ENCODE measurements at places on chromosomes 11 and 22.
A peak's percentile ranks its signal among the peaks of the same experiment; 100 is the strongest.

GRCh38 chr11:10236840-10237239, 57.2 kb downstream of the SBF2 start:
- no peaks in the 10 kb centered on the region for H3K27me3 ChIP-seq
- peak overlapping the region; percentile 7 for H3K27ac ChIP-seq
- no peak overlapping the region for H3K4me3 ChIP-seq
- no peak for DNase-seq
- H3K4me1 ChIP-seq, result peaks cover 59% of the 10 kb centered on the region

DNA sequence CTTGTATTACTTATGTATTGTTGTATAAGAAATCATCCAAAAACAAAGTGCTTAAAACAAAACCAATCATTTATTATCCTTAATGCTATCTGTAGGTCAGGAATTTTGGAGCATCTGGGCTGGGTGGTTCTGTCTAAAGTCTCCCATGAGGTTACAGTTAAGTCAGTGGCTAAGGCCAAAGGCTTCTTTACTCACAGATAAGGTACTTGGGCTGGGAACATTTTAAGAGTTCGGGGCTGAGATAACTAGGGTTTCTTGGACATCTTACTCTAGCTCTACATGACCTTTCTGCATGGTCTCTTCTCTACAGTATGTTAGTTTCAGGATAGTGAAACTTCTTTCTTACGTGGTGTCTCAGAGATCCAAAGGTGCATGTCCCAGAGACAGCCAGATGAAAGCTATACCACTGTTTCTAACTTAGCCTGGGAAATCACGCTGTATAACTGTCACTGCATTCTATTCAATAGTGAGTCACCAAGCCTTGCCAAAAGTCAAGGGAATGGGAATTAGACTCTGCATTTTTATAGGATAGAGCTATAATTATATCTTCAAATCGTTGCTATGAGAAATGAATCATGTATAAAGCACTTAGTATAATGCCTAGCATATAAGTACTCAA, 29.6 kb downstream of the SOX6 start:
- peak overlapping the region; percentile 77 for H3K27ac ChIP-seq
- DNase-seq, result peak; percentile 68
- peak overlapping the region; percentile 44 for H3K4me3 ChIP-seq
- H3K4me1 ChIP-seq, result no peaks in the 10 kb centered on the region
- H3K36me3 ChIP-seq, result no peaks in the 10 kb centered on the region

- H3K4me3 ChIP-seq, result no peak overlapping the region
- H3K27ac ChIP-seq, result no peak overlapping the region
- H3K36me3 ChIP-seq, result no peaks in the 10 kb centered on the region
- no peaks in the 10 kb centered on the region for H3K27me3 ChIP-seq
Observed at GRCh38 chr11:123833095-123833494, 26.9 kb upstream of the OR6M1 start.

GRCh38 chr11:123580557-123581275, 73.7 kb downstream of the SCN3B start:
- H3K36me3 ChIP-seq, result peaks cover 9% of the 10 kb centered on the region
- peaks cover 6% of the 10 kb centered on the region for H3K27me3 ChIP-seq
- H3K4me3 ChIP-seq, result no peak overlapping the region
- no peak overlapping the region for H3K27ac ChIP-seq

- H3K36me3 ChIP-seq, result peaks cover 12% of the 10 kb centered on the region
- no peak overlapping the region for H3K27ac ChIP-seq
- H3K4me3 ChIP-seq, result no peak overlapping the region
- H3K4me1 ChIP-seq, result no peaks in the 10 kb centered on the region
Observed at GRCh38 chr22:40928657-40929056, 22.5 kb upstream of the RBX1 start.

GRCh38 chr11:16799221-16799620, 60.8 kb downstream of the C11orf58 start:
- no peak overlapping the region for H3K4me3 ChIP-seq
- no peaks in the 10 kb centered on the region for H3K36me3 ChIP-seq
- no peak overlapping the region for H3K27ac ChIP-seq
- DNase-seq, result no peak
- no peaks in the 10 kb centered on the region for H3K4me1 ChIP-seq

DNA sequence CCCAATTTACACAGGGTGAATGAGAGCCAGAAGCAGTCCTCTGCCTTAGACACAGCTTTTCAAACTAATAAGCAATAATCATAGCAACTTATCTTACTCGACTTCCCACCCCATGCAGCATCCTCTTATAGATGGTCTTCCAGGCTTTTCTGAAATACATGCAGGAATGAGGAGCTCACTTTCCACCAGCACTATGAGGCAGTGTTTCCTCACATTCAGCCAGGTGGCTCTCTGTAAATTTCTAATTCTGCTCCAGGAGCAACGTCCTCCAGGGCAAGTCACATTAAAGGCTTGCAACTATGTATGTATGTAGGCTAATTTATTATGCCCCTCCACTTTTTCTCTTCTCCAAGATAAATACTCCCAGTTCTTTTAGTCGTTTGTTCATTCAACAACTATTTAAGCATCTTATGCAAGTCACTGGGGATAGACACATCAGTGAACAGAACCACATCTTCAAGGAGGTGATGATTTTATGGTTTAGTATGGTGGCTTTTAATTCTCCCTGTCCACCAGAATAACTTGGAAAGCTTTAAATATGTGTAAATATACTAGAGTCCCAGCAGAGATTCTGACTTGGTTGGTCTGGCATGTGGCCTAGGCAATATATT, 59.9 kb downstream of the PAK1 start:
- no peaks in the 10 kb centered on the region for H3K36me3 ChIP-seq
- no peak overlapping the region for H3K27ac ChIP-seq
- H3K27me3 ChIP-seq, result peaks cover 3% of the 10 kb centered on the region
- no peak for DNase-seq
- H3K4me3 ChIP-seq, result no peak overlapping the region

- H3K27me3 ChIP-seq, result peaks cover 2% of the 10 kb centered on the region
- H3K4me3 ChIP-seq, result no peak overlapping the region
- no peaks in the 10 kb centered on the region for H3K36me3 ChIP-seq
- H3K4me1 ChIP-seq, result no peaks in the 10 kb centered on the region
- H3K27ac ChIP-seq, result no peak overlapping the region
- peak; percentile 11 for DNase-seq
Observed at GRCh38 chr11:110463153-110463552, 33.4 kb downstream of the FDX1 start.

DNA sequence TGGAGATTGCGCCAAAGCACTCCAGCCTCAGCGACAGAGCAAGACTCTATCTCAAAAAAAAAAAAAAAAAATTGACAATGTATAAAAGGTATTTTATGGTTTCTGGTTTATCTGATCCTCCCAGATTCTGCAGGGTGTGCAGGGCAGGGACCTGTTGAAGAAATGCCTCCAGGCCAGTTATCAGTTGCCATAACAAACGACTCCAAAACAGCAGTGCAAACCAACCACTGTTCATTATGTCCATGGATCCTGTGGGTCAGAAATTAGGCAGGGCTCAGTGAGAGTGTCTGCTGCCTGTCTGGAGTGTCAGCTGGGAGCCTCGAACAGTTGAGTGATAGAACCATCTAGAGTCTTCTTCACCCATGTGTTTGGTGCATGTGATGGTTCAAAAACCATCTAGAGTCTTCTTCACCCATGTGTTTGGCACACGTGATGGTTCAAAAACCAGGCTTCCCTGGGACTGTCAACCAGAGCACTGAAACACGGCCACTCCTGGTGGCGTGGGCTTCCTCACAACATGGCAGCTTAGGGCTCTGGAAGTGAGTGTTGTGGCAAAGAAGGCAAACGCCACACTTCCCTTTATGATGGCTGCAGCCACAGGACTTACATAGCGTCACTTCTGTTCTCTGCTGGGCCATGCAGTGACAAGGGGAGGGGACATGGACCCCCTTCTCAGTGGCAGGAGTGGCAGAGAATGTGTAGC, 115.1 kb upstream of the CRYBB3 start:
- no peak overlapping the region for H3K4me3 ChIP-seq
- no peaks in the 10 kb centered on the region for H3K36me3 ChIP-seq
- H3K27me3 ChIP-seq, result peaks cover 4% of the 10 kb centered on the region
- no peak for DNase-seq
- H3K27ac ChIP-seq, result no peak overlapping the region

DNA sequence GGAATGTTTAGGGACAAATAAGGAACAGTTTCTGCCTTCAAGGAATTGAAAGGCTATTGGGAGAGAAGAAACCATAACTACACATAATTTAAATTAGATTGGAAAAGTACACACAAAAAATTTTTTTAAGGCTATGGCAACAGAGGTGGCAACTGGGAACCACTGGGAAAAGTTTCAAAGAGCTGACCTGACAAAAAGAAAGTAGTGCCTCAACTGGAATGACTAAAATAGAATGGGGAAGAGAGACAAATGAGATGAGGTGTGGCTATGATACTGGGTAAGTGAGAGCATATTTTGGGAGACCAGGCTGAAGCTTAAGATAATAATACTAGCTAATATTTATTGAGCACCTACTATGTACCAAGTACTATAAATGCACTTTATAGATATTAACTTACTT, 2.9 kb upstream of the AKIP1 start:
- no peak overlapping the region for H3K4me3 ChIP-seq
- H3K27ac ChIP-seq, result no peak overlapping the region
- no peak for DNase-seq
- H3K4me1 ChIP-seq, result peaks cover 55% of the 10 kb centered on the region

GRCh38 chr11:114232400-114233059, 63.7 kb upstream of the NNMT start:
- H3K27ac ChIP-seq, result no peak overlapping the region
- no peaks in the 10 kb centered on the region for H3K4me1 ChIP-seq
- H3K27me3 ChIP-seq, result peaks cover 33% of the 10 kb centered on the region
- no peak overlapping the region for H3K4me3 ChIP-seq

DNA sequence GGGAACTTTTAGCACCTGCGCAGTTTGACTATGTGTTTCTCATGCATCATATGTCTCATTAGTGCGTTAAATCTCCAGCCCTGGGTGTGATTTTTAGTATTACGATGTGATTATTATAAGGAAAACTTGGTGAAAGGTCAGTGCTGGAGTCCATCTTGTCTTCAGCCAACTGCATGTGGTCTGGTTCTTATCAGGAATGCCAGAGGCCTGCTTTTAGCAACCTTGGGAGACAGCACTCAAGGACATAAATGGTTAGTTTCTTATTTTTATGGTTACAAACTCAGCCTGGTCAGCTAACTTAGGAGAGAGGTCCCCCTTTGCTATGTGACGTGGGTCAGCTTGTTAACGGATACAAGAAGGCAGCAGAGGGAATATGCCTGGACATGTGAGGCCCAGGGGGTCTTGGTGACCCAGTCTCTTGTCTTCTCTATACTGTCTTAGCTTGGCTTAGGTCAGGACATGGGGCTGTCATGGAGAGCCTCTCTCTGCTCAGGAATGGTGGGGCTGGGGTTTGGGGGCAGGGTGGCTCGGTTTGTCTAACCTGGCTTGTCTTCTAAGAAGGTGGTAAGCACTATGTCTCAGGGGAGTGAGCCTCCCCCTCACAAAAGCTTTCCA, 21.5 kb downstream of the KCTD21 start:
- peaks cover 3% of the 10 kb centered on the region for H3K27me3 ChIP-seq
- DNase-seq, result no peak
- no peak overlapping the region for H3K4me3 ChIP-seq
- H3K4me1 ChIP-seq, result peaks cover 21% of the 10 kb centered on the region

GRCh38 chr11:44637487-44637886, 72.0 kb downstream of the CD82 start:
- peaks cover 16% of the 10 kb centered on the region for H3K4me1 ChIP-seq
- no peaks in the 10 kb centered on the region for H3K36me3 ChIP-seq
- peaks cover 25% of the 10 kb centered on the region for H3K27me3 ChIP-seq
- DNase-seq, result no peak
- H3K4me3 ChIP-seq, result no peak overlapping the region

GRCh38 chr11:36308577-36308976, 12.5 kb downstream of the PRR5L start:
- no peak overlapping the region for H3K4me3 ChIP-seq
- no peak for DNase-seq
- no peaks in the 10 kb centered on the region for H3K27me3 ChIP-seq
- H3K4me1 ChIP-seq, result peaks cover 58% of the 10 kb centered on the region

DNA sequence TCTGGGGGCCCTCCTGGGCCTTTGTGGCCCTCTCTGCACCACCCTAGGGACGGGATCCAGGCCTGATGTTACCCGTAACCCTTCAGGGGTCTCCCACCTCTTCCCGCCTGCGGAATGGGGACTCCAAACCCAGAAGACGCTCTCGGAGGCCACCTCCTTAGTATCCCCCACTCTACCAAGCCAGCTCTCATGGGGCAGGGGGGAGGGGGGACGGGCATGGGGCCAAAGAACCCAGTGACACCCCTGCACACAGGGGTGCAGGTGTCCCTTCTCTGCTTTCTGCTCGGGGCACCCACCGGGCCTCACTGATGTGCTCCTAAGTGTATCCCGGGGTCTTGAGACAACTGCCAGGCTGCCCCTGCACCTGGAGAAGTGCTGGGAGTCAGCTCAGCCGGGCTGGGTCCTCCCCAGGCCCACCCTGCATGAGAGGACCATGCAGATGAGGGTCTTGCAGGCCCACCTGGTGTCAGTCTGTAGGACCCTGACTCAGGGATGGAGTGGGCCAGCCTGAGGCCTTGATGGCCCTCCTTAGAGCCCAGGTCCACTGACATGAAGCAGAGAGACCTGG, 176.9 kb downstream of the IGLL1 start:
- H3K27ac ChIP-seq, result no peak overlapping the region
- H3K36me3 ChIP-seq, result no peaks in the 10 kb centered on the region

DNA sequence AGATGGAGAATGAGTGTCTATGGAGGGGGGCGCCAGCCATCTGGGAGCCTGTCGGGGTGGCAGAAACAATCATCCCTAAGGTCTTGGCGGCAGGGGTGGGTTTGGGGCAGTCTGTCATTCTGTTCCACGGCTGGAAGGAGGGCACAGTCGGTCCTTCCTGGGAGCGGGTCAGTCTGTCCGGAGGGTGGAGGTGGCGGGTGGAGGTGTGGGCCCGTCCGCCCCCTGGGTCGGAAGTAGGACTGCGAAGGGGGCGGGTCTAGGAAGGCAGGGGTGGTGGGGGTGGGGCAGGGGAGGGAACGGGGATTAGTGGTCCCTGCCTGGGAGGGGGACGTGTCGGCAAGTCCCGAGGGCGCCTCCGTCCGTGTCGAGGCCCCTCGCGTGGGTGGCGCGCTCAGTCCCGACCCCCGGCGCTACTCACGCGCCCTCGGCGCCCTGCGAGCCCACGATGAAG, 461 bp downstream of the TBC1D10A start:
- peaks cover 10% of the 10 kb centered on the region for H3K36me3 ChIP-seq
- DNase-seq, result no peak
- H3K4me1 ChIP-seq, result peaks cover 51% of the 10 kb centered on the region
- H3K4me3 ChIP-seq, result peak overlapping the region; percentile 87
- no peaks in the 10 kb centered on the region for H3K27me3 ChIP-seq
- peak overlapping the region; percentile 86 for H3K27ac ChIP-seq

GRCh38 chr22:29216873-29217666, 11.4 kb downstream of the EMID1 start:
- no peak for DNase-seq
- no peak overlapping the region for H3K4me3 ChIP-seq
- H3K36me3 ChIP-seq, result no peaks in the 10 kb centered on the region
- H3K27me3 ChIP-seq, result peaks cover 47% of the 10 kb centered on the region

DNA sequence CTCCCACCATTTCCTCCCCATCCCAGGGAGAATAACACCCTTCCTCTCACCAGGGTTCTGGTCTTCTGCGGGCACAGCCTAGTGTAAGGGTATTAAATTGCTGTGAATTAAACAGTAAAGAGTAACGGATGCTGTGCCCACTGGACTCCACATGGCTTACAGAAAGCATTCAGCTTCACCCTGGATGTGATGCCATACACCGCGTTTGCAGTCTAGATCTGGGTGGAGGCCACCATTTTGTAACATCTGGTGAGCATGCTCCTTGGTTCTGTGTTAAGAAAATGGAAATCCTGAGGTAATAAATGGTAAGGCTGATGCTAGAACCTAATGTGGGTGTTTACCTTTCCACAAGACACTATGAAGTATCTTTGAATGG, 331.8 kb upstream of the B3GAT1 start:
- H3K4me1 ChIP-seq, result no peaks in the 10 kb centered on the region
- no peaks in the 10 kb centered on the region for H3K36me3 ChIP-seq
- no peak overlapping the region for H3K27ac ChIP-seq
- DNase-seq, result no peak
- no peaks in the 10 kb centered on the region for H3K27me3 ChIP-seq
